ENCODE measurements at places on chromosomes 6 and 20.

DNA sequence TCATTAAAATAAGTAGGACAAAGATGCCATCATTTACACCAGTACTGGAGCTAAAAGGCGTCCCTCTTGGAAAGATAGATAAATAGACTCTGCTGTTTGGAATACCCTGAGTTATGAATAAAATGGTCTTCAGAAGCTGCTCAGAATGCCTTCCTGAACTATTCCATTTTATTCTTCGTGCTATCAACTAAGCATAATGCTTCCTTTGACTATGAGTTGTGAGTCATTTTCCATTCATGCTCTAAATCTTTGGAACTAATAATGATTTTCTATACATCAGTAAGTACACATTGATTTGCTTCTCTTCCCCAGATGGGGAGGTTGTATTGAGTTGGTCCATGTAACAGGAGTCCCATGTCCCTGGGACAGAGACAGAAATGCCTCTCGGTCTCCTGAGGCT, 98.3 kb upstream of the PDE7B start:
- no peak for DNase-seq

GRCh38 chr6:53645859-53646258, 19.7 kb downstream of the KLHL31 start:
- DNase-seq = no peak

DNA sequence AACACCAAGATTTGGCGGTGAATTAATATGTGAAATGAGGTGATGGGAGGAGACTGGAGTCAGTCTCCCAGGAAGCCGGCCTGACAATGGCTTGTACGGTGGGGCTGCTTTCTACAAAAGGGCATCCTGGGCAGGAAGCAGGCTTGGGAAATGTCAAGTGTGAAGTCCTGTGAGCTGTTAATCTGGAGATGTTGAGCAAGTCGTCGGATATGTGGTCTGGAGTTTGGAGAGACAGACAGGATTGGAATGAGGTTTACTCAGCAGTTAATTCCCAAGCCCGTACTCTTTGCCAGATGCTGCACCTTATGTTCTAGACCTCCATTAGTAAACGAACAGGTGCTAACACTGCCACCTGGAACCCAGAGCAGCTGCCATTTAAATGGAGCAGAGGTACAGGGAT, 107.7 kb upstream of the FOXC1 start:
- no peak for DNase-seq

DNA sequence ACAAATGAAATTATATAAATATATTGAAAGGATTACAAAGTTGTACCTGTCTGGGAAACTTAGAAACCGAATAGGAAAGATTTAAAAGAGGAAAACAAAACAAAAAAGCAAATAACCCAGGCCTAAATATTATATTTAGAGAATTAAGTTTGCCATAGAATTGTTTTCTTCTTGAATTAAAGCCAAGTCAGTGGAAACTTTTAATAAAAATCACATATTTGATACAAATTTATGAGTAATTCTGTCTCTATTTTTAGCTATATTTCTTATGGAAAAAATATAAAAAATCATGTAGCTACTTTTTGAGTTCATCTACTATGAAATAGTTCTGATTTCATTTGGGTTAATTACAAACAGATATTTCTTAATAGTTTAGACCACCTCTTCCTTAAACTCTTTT, 470.2 kb upstream of the HSF2 start:
- no peak for DNase-seq

DNA sequence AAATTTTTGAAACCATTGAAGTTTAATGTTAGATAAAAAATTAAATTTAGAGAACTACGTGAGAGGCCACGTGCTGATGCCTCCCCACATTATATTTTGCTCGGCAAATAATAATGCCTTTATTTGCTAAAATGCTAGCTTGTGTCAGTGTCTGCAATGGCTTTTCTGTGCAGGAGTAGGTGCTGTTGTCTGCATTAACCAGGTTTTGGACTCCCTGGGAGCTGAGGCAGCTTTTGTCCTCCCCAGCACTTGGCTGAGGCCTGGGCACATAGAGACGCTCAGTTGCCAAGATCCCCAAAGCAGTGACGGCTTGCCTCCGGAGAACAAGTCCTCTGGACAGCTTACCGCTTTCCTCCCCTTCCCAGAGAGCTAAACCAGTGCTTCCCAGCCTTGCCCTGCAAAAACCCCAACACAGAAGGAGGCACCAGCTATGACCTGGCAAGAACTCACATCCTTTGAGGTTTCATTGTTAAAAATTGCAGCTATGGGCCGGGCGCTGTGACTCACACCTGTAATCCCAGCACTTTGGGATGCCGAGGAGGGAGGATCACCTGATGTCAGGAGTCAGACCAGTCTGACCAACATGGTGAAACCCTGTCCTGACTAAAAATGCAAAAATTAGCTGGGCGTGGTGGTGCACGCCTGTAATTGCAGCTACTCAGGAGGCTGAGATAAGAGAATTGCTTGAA, 59.9 kb downstream of the KAT14 start:
- no peak for DNase-seq

DNA sequence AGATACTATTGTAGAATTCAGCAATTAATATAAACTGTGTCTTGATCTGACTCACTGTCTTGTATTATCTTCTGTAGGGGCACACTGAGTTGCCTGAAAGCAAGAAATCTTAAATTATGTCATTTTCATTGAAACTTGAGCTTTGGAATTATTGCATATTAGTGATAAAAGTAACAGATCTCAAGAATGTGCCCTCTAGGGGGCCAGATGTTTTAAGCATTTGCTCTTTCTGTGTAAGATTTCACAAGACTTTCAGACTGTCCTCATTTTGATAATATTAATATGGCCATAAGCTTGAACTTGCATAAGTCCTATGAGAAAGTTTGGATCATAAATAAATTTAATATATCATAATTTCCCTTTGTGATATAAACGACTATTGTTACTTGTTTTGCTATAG, 55.5 kb upstream of the MYO6 start:
- no peak for DNase-seq

DNA sequence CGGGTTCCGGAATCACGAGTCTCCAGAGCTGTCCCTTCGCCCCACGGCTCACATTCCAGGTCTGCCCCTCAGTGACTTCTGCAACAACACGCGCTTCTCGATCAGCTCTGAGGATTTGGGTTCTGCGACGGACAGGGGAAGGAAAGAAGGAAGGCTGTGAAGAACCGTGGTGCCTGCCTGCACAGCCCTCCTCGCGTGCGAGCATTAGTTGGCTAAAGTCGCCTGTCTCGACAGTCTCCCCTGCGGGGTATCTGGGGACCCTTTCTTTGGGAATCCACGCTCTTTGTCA, 23.1 kb downstream of the VPS52 start:
- DNase-seq = no peak

DNA sequence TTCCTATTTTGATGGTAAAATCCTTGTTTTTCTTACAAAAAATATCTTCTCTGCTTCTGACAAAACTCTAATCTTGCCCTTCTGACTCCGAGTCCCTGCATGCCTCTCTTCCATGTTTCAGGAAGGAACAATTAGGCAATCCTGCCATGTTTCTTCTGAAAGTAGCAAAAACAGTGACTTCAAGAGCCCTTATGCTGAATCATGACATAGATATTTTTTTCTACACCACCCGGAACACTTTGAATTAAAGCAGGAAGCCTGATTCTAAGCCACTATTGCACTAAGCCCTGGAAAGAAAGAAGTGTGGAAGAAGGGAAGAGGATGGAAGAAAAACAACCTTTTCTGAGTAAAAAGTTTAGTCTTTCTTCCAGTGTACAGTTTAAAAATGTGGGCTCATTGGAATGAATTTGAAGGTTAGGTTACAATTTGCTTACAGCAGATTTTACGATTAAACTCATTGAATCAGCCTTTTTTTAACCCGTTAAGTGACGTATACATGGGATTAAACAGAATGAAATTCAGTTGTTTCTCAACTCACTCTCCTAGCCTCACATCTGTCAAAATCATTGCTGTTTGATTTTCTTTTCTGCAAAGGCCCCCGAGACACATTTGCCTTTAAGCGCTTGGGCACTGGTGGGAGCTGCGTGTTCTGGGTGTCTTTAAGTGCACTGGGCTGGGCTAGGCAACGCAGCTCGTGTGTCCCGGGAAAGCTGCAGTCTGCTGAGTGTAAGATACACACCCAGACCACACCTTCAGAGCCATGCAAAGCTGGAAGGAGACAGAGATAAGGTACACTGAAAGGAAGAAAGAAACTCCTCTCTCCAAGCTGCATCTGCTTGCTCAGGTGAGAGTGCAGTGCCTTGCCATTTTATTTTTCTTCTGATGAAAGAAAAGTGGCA, 159.4 kb upstream of the CITED2 start:
- DNase-seq = no peak

DNA sequence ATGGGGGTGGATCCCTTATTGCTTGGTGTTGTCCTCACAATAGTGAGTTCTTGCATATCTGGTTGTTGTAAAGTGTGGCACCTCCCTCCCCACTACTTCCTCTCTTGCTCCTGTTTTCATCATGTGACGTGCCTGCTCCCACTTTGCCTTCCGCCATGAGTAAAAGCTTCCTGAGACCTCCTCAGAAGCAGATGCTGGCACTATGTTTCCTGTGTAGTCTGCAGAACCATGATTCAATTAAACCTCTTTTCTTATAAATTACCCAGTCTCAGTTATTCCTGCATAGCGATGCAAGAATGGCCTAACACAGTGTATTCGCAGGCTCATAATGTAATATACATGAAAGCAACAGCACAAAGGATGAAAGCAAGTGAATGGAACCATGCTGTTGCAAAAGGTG, 28.4 kb upstream of the ANKRD60 start:
- DNase-seq = no peak

GRCh38 chr20:11700831-11701230, 216.9 kb upstream of the BTBD3 start:
- DNase-seq = no peak

GRCh38 chr6:137764464-137764863, 102.6 kb upstream of the TNFAIP3 start:
- DNase-seq = no peak

- DNase-seq = no peak
Measured at GRCh38 chr20:6381887-6382286, 259.1 kb upstream of the FERMT1 start.

DNA sequence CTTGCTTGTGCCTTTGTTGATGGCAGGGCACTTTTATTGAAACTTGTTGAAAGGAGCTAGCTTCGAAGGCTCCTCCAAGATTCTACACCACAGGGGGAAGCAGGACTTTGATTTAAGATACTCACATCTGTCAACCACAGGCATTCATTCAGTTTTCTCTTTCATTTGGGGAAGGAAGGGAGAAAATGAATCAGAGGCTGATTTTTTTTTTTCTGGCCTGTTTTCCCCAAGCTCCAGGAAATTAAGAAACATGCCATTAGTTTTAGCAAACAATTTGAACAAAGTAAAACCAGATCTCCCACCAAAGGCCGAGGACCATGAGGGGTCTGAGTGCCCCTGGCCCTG, 8.7 kb upstream of the APCDD1L start:
- no peak for DNase-seq

DNA sequence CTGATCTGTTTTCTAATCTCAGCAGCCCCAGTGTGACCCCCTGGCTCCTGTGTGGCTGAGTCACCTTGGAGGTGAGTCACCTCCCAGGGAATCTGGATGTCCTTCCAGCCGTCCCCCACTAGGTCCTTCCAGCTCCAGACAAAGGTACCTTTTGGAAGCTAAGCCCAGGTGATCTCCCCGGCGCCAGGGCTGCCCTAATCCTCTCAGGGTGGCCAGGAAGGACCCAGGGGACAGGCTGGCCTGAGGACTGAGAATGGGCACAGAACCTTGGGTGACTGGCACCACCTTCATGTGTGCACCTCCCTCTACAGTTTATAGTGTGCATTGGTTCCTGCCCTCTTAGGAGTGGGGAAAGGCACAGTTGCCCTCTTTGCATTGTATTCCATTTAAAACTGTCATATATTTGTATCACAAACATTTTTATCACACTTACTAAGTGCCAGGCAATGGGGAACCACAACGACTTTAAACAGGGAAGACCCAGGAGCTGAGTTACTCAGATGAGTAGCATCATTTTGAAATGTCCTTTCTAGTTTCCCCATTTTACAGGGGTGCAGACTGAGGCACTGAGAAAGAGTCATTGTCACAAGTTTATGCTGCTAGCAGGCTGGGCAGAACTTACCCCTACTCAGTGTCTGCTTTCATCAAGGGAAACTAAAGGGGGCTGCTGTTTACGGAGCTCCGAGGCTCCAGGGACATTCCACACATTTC, 2.6 kb upstream of the BPIFB4 start:
- no peak for DNase-seq

DNA sequence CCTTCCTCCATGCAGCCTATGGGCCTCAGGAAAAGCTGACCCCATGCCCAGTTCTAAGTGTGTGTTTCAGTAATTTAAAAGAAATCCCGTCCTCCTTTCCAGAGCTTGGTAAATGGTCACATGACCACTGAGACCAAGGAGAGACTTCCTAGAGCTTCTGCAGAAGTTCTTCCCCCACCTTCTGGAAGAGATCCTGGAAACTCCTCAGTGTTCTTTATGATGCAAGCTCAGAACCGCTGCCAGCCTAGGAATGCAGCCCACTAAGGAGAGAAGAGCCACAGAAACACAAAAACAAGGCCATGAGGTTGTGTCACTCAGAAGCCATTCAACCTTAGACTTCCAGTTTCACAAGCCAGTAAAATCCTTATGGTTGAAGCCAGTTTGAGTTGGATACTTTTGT, 348.4 kb downstream of the TPBG start:
- no peak for DNase-seq

- DNase-seq = no peak
Measured at GRCh38 chr6:169620171-169621130, 81.4 kb downstream of the WDR27 start.

- no peak for DNase-seq
Measured at GRCh38 chr6:14180609-14181008, 63.0 kb downstream of the CD83 start.

DNA sequence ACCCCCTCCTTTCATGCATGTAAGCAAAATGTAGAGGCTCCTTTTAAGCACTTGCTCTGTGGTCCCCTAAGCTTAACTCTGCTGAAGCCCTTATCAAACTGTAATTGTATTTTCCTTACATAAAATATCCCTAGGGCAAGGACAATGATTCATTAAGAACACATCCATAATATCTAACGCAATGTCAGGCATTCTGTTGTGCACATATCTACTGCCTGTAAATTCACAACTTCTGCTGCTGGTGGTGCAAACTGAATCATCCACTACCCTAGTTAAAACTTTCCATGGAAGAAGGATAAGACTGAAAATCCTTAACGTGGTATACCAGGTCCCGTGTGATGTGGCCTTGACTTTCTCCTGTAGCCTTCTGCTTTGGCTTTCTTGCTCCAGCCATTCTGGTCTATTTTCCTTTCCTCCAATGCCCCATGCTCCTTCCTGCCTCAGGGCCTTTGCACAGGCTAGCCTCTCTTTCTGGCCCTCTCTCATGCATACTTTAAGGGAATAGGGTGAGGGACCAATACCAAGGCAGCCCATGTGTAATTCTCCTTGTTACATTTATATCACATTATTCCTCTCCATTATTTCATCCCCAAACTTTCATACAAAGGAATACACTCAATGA, 113.6 kb upstream of the ZFP64 start:
- DNase-seq = no peak

GRCh38 chr6:156994215-156995076, 217.3 kb downstream of the ARID1B start:
- DNase-seq = no peak

GRCh38 chr6:53898026-53898795, 103.4 kb downstream of the LRRC1 start:
- no peak for DNase-seq

All from activated T-cell treated with anti-CD3 and anti-CD28 coated beads for 1 hour (primary cell).